Stimulated activated CD4-positive, alpha-beta T cell treated with anti-CD3 and anti-CD28 coated beads, Interleukin-15, amount 100 ng/mL, for 1 hour (primary cell): ENCODE measurements at places on chromosomes 2 and 18.

GRCh38 chr2:230940471-230940815 lies 15.4 kb upstream of the GPR55 start:
- no peak for DNase-seq

DNA sequence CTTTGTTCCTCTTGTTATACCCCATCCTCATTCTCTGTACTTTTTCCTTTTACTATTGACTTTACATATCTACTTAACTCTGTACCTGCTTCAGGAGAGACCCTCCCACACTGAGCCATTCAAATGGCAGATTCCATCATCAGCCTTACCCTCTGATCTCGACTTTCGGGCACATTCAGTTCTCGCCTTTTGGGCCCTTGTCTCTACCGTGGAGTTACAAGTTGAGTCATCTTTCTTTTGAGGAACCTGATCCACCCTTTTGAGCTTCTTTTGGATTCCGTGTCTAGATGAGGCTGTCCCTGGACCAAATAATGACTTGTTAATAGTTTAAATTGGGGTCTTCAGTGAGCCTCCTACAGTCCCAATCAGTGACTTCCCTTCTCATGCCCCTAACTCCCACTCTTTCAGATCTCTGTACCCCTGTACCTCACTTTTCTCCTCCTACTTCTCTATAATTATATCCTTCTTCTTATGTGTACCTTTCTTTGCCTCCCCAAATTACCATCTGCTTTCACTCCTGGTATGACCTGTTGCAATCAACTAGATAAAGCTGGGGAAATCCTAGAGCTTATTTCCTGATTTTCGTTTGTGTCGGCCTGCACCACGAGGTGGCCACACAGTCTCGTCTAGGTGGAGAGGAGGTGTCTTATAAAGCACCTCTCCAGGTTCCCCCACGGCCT lies 17.2 kb downstream of the SP110 start:
- DNase-seq, result no peak

- DNase-seq, result no peak
Observed at GRCh38 chr2:122105171-122105876, 349.9 kb downstream of the TSN start.

DNA sequence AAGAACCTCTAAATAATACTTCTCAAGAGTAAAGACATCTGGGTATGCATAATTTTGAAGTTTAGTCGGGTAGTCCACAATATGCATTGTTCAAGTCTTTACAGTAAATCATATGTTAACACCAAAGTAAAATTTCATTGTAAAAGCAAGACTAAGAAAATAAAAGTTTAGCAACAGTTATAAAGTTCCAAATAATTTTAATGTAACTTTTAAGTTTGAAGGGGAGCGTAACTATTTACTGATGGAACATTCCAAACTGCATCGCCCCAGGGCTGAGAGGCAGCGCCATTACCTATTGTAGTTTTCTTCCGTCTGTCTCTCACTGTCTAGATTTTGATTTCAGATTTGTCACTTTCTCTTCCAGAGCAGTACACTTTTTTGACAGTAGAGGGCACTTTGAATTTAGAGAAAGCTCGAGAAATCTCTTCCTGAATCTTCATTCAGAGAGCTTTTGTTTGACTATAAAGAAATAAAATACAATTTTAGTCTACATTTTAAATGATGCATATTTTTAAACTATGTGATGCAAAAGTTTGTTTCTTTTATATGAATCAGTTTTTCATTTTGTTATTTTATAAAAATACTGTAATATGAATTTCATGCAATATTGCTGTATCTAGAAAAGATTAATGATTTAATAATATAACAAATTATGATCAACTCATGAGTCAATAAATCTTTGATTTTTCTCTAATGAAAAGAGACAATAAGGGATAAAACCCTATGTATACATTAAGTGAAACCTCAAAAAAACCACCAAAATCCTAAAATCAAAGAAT lies 389.8 kb downstream of the FIGN start:
- no peak for DNase-seq

GRCh38 chr18:61606068-61606660 lies 272.9 kb downstream of the CDH20 start:
- no peak for DNase-seq

DNA sequence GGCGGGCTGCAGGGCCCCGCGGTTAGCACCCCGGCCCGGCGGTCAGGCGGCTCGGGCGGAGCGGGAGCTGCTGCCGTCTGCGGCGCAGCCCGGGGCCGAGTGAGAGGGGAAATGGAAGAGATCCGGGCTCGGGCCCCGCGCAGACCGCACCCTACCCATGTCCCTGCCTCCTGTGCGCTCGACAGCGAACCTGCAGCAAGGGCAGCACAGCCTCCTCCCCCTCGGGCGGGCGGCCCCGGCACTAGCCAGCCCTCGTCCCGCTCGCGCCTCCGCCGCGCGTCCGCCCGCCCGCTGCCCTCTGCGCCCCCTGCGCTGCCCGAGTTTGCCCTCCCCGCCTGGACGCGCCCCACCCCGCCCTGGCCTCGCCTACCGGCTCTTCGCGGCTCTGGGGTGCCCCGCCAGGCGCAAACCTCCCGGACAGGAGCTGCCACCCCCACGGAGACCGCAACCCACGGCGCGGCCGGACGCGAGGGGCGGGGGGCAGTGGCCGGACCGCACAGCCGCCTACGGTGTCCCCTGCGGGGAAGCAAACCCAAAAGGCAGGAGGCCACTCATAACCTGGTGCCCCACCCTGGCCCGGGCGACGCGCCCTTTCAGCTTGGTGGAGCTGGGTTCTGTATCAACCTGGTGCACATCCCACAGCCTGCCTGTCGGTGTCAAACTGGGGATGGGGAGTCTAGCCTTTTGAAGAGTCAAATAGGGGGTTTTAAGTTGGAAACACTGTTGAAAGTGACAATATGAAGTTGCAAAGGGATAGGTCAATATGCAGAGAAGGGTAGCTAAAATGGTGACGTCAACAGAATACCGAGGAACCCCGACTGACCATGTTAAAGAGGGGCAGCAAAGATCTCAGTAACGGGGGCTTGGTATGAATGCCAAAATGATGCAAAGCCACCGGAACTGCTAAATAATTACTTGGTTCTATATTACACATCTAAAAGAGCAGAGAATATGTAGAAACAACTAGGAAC lies at the start of gene IHH:
Gene IHH, minus strand, starts transcription at position 101 of the 971 bp plus-strand sequence. CDS start 454 bp downstream, outside the sequence.
- no peak for DNase-seq

- no peak for DNase-seq
Observed at GRCh38 chr2:133843091-133843490, 274.8 kb upstream of the NCKAP5 start.

DNA sequence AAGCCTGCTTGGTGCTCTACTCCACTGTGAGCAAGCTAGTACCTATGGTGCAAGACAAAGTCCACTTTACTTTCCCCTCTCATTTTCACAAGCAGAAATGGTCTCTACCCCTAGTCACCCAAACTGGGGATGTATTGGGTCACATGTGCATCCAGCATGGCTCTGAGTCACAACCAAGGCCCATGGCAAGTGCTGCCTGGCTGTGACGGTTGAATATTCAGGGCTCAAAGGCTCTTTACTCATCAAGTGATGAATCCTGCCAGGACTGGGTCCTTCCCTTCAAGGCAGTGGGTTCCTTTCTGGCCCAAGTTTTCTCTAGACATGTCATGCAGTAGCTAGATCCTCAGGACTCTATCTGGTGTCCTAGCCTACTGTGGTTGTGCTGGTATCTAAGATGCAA lies 311.5 kb downstream of the DLGAP1 start:
- DNase-seq, result no peak

- no peak for DNase-seq
Observed at GRCh38 chr2:163755366-163755765, 19.6 kb upstream of the FIGN start.

- DNase-seq, result no peak
Observed at GRCh38 chr2:53091183-53091582, 676.4 kb upstream of the CHAC2 start.

GRCh38 chr18:31268985-31269406 lies 49.0 kb upstream of the DSG1 start:
- no peak for DNase-seq

GRCh38 chr2:88074854-88075292 lies 7.2 kb downstream of the SMYD1 start:
- DNase-seq, result no peak

- no peak for DNase-seq
Observed at GRCh38 chr18:48385596-48385995, 23.6 kb downstream of the ZBTB7C start.

- DNase-seq, result no peak
Observed at GRCh38 chr2:27664622-27665363, 1.1 kb downstream of the SLC4A1AP start.

- DNase-seq, result no peak
Observed at GRCh38 chr2:227186751-227187150, 22.3 kb downstream of the COL4A3 start.
